ENCODE measurements at places on chromosomes 2 and 18.

DNA sequence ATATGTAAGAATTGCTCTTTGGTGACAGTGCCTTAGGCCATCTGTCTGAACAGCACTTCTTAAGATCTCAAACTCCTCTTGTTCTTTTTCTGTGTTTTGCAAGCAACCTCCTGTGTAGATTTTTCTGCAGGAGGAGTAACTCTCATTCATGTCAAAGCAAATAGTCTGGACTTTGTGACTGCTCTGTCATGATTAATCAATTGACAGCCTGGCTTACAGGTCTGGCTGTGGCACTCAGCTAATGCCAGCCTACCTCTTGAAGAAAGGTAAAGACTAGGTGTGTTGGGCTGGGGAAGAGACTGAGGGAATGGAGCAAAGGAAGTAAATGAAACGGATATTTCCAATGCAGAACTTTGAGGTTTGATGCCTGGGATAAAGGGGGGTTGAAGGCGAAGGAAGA is 156.6 kb downstream of the CERS6 start:
- DNase-seq, result no peak

- DNase-seq, result no peak
These were observed 286.8 kb upstream of the PXDN start for GRCh38 chr2:2031101-2031500.

- DNase-seq, result no peak
These were observed 20.8 kb downstream of the CRIM1 start for GRCh38 chr2:36376319-36376765.

DNA sequence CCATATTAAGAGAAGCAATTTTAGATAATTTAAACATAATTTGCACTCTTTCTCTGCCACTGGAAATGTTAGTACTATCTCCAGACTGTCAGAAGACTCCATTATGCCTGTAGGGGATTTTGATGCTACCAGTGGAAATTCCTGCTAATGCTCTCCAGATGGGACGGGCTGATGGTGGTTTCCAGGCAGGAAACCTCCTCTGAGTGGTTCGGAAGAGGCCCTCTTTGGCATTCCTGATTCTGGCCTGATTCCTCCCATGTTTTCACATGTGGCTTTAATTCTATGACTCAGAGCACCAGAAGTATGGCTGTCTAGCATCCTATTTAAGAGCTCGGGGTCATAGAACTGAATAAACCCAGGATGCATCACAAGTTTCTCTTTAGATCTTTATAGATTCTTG is 70.9 kb upstream of the ST6GAL2 start:
- no peak for DNase-seq

- DNase-seq, result no peak
These were observed 51.1 kb downstream of the POLR1A start for GRCh38 chr2:86054535-86055082.

- DNase-seq, result no peak
These were observed 96.6 kb upstream of the GPR45 start for GRCh38 chr2:105144941-105145300.

GRCh38 chr18:34592961-34593382 is 117.1 kb upstream of the DTNA start:
- DNase-seq, result no peak

- DNase-seq, result no peak
These were observed 371.5 kb downstream of the LNPK start for GRCh38 chr2:175630280-175631244.

DNA sequence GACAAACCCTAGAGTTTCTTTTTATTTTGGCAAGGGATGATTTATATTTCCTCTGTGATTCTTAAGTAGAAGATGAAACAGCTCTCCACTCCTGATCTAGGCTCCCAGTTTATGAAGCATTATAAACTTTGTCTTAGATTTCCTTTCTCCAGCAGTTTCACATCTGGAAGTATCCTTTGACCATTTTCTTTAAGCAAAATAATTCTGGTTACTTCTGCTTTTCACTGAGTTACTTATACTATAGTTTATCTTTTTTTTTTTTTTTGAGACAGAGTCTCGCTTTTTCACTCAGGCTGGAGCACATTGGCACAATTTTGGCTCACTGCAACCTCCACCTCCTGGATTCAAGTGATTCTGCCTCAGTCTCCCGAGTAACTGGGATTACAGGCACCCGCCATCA is 45.5 kb downstream of the KCMF1 start:
- DNase-seq, result no peak

DNA sequence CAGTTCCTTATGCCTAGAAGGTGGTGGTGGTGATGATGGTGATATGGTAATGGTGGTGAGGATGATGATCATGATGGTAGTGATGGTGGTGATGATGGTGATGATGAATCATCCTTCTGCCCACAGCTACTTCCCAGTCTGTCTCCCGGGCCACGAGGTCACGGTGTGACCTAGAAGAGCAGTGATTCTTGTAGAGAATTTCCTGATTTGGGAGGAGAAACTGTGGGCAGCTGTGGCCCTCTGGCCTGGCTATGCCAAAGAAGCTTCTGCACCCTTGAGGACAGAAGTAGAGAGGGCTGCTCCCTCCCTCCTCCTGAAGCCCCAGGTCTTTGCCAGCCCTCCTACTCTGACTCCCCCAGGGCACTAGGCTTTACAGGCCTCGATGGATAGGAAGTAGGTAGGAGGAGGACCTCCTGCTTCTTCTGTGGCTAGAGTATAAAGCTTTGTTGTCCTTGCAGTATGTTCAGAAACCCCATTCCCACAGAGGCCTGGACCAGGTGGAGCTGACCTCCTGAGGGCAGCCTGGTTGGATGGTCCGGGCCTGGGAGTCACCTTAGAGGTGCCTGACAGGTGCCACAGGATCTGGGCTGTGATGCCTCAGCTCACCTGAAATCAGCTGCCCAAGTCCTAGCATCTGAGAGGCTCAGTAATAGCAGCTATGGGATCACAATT is 57.9 kb upstream of the EPAS1 start:
- peak; percentile 3 for DNase-seq

GRCh38 chr18:58501066-58501896 is 127.6 kb downstream of the ALPK2 start:
- DNase-seq, result no peak

DNA sequence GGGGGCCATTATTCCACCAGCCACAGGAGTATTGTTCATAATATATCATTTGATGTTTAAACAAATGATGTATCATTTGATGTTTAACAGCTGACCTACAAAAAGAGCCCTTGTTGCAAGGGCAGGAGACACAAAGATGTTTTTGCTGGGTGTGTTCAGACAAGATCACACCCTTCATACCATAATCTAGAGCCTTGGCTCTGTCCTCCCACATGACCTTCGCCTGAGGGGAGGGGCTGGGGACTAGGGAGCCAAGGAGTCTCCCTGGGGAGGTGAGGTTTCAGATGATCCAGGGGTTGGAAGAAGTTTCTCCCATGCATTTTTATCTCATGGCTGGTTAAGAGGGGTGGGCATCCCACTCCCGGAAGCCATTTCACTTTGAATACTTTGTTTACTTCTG is 33.5 kb downstream of the CDC42EP3 start:
- no peak for DNase-seq

DNA sequence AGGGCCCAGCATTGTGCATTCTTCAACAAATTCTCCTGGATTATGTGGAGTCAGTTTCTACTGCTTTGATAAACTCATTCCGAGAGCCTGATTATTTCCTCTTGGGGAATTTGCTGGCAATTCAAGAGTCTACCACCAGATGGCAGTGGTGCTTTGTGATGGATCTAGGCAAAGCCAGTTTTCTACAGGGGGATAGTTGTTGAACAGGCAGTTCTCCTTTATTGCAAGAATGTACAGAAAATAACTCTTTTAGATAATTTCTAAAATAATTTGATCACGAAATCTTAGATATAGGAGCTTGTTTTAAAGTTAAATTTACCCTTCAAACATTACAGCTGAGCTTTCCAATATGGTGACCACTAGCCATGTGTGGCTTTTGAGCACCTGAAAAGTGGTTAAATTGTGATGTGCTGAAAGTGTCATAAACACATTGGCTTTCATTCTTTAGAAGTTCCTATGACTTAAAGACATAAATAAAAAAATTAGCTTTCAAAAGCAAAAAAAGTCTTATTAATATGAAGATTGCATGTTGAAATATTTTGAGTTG is 66.7 kb upstream of the HAAO start:
- peak; percentile 68 for DNase-seq

GRCh38 chr2:205931388-205931787 is 154.6 kb downstream of the INO80D start:
- DNase-seq, result no peak

- DNase-seq, result no peak
These were observed 392.1 kb upstream of the RAB12 start for GRCh38 chr18:8217051-8217564.

DNA sequence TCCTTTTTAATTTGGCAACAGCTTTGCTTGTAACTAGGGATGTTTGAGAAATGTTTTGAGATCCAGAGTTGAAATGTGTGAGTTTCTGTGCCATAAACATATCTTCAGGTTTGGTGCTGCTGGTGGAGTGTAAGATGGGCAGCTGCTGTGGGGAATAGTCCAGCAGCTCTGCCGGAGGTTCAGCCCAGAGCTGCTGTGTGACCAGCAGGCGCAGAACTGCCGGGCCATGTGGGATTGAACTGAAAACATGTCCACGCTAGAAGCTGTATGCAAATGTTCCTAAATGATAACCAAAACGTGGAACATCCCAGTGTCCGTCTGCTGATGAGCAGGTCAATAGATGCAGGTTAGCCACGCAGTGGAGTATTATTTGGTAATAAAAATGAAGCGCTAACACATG is 99.6 kb downstream of the DGKD start:
- no peak for DNase-seq

- DNase-seq, result no peak
These were observed 112.5 kb upstream of the AGAP1 start for GRCh38 chr2:235381261-235381912.

DNA sequence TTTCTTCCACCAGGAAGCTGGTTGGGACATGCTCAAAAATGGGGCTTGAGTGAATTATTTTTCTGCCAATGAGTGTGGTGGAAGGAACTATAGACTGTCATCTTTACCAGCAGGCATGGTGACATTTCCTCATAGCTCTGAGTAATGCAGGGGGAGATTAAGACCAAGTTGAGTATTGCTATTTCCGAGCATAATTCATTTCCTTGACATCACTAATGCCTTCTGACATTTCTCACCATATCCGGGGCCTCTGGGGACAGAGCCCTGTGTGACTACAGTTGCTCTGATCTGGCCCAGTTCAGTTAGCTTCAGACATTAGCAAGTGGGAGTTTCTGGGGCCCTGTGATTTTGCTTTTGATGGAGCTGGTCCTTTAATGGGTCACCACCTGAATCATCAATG is 410.4 kb downstream of the MEIS1 start:
- no peak for DNase-seq

DNA sequence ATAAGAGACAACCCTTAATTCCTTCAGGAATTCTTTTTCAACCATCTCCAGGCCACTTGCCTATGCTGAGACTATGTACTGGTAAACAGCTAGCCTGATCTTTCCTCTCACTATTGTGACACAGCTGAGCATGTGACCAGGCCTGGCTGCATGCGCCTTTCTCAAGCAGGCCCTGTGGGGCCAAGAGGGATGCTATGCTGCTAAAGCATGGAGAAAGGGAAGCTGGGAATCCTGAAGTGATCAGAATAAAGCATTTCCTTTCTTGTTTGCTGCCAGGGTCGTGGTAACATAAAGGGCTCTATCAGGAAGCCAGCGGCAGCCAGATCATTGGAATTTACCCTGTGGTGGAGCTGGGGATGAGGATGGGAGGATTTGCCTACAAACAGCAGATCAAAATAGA is 29.8 kb upstream of the LCLAT1 start:
- DNase-seq, result no peak

DNA sequence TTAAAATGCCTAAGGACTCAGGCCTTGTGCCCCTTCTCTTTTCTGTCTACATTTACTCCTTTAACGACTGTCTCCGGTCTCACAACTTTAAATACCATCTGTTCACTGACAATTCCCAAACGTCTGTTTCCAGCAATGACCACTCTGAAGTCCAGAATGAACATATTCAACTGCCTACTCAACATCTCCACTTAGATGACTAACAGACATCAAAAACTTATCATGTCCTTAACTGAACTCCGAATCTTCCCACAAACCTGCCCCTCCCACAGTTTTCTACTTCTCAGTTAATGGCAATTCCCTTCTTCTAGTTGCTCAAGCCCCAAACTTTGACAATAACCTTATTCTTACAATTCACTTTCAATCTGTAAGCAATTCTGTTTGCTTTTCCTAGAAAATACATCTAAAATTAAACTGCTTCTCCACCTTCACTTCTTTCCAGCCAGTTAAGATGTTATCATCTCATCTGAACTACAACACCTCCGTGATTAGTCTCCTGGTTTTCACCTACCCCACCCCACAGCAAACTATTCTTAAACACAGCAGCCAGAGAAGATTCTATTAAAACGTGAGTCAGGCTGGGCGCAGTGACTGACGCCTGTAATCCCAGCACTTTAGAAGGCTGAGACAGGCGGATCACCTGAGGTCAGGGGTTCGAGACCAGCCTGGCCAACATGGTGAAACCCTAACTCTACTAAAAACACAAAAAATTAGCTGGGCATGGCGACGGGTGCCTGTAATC is 2.8 kb downstream of the C1D start:
- no peak for DNase-seq

- no peak for DNase-seq
These were observed 10.5 kb downstream of the COL3A1 start for GRCh38 chr2:188984680-188985079.

DNA sequence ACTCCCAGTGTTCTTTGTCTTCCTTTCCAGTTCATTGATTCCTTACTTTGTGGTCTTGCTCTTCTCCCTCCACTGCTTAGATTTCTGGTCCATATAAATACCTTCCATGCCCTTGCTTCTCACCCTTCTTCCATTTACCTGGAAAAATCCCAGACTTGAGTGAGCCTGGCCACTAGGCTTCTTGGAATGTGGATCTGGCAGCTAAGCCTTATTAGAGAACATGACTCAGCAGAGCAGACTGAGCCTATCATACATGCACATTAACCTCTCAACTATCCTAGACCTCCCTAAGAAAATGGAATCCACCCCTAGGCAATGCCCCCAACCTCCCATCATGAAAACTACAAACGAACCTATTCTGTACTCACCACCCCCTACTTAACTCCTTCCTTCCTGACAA is 127.7 kb downstream of the RHBDD1 start:
- DNase-seq, result no peak

- no peak for DNase-seq
These were observed 63.1 kb downstream of the MARCO start for GRCh38 chr2:119005051-119005450.

DNA sequence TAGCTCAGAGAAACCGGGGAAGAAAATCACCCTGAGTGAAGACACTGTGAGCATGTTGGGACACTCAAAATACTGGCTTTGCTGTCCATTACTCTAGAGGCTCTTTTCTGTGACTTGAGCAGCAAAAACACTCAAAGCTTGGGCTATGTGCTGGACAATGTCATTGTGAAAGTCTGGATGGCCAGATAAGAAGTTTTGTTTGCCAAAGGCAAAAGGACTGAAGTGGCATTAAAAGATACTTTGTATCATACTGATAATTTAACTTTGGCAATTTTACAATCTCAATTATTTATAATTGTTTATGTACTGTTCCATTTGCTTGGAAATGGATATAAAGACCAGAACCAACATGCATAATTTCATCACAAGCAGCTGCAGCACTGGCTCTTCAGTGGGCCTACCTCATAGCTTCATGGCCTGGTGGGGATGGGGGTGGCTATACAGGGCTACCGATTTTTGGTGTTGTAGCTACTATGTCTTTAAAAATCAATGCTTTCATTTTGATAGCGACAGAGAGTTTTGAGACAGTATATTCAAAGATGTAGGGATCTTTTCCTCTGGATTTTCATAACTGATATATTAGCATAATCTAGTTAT is 51.1 kb downstream of the RBKS start:
- no peak for DNase-seq

GRCh38 chr18:42508683-42509296 is 553.8 kb downstream of the PIK3C3 start:
- no peak for DNase-seq
